ENCODE measurements at places on chromosomes 5 and 9.
A peak's percentile ranks its signal among the peaks of the same experiment; 100 is the strongest.

DNA sequence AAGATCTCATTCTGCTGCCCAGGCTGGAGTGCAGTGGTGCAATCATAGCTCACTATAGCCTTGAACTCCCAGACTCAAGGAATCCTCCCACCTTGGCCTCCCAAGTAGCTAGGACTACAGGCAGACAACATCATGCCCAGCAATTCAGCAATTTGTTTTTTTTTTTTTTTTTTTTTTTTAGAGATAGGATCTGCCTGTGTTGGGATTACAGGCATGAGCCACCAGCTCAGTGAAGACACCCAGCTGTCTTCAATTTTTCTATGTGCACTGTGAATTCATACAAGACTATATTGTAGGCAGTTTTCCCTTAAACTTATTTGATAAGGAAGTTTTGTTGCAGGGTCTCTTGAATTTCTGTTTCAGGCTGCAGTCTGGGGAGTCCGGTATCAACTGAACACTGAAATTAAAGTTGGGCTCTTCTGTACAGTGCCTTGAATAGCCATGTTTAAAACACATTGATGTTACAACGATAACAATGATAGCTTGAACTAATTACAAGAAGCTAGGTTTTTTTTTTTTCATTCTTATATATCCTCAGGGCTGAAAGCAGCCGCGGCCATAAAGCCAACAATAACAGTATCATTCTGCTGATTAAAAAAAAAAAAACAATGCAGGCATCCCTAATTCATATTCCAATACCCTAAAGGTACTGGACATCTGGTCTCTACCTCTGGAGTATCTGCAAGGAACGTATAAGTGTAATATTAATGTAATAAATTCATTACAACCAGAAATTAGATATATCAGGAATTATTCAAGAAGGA, 63.5 kb downstream of the MPDZ start:
- DNase-seq: no peak

DNA sequence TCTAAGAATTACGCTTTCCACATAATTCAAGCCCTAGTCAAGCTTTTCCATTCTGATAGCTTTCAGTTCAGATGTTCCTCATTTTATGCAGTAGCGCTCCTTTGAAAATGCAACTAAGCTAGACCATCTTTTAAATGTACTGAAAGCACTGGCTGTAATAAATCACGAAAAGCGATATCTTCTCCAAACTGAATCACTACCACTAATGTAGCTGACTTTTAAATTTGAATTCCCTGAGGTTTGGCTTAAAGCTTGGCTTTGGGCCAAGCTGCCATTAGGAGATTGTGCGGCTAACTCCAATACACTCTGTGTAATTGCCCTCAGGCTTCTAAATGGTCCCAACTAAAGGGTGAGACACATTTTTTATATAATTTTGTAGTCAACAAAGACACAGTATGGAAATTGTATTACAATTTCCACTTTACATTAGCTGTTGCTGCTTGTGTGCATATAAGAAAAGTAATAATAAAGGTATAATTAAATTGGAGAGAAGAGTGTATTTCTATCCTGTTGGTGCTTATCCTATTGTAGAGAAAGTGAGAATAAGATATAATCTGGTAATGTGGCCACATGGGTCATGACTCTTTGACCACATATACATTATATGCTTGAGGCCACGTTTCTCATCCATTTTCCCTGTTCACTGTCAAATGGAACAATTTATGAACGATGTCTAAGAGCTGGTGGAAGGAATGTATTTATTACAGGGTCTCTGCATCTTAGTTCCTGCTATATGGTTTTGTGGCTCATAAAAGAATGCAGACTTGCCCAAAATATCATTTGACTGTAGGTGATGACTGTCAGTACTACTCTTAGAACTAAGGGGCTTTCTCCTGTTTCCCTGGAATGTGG, 118.7 kb upstream of the TAF11L2 start:
- DNase-seq: peak; percentile 32

GRCh38 chr5:74182603-74183002, 457.9 kb downstream of the ENC1 start:
- no peak for DNase-seq

DNA sequence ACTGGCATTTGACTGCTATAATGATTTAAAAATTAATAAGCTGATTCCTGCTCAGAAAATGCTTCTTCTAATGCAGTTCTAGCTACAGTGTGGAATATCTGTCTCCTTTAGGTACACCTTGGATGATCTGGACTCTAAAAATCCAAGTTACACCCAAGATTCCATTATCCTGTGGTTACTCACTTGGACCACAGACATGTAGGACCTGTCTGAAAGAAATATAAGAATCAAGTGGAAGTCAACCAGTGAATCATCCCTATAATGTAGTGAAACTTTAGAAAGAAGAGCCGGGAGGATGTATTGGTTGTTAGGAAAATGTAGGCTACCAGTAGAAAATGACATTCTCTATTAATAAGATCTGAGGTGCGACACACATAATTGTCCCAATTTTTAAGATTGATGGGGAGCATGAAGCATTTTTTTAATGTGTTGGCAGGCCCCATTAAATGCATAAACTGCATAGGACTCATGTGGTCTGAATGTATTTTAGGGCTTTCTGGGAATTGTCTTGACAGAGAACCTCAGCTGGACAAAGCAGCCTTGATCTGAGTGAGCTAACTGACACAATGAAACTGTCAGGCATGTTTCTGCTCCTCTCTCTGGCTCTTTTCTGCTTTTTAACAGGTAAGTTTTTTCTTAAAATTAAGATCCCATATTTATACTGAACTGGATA, at the start of gene SPINK6:
TSS of gene SPINK6 (plus strand) at position 512 of the 673 bp plus-strand sequence. CDS start at position 567, 55 bp downstream.
- DNase-seq: no peak

- no peak for DNase-seq
These were observed 3.2 kb upstream of the ARL15 start for GRCh38 chr5:54313311-54314270.
